Skeletal muscle cell (primary cell): ENCODE measurements at places on chromosomes 7 and 10.

- no peak for DNase-seq
These were observed 146.6 kb downstream of the REEP3 start for GRCh38 chr10:63667596-63668480.

DNA sequence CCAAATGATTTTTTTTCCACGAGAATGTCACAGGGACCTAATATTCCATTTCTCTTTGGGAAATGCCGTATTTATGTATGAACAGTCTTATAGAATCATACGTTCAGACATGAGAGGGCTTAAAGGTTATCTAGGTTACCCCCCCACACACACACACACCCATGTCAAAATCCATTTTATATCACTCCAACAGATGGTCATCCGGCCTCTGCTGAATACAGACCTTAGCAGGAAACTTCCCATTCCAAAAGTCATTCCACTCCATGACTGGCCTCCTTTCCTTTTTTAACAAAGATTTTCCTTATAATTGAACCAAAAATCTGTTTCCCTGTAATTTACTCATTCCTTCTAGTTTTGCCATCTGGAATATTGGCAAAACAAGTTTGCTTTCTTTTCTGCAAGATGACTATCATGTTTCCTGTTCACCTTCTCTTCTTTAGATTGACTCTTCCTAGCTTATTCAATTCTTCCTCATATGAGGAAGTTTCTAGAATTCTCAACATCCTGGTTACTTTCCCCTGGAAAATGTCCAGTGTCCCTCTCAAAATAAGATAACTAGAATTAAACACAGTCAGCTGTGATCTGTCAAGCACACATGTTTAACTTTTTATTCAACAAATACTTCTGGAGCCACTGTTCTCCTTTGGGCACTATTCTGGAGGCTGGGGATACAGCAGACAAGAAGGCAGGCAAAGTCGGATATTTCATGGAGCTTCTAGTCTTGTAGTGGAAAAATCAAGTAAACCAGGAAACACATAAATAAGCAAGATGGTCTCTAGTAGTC lies 276.5 kb upstream of the LRGUK start:
- no peak for DNase-seq

DNA sequence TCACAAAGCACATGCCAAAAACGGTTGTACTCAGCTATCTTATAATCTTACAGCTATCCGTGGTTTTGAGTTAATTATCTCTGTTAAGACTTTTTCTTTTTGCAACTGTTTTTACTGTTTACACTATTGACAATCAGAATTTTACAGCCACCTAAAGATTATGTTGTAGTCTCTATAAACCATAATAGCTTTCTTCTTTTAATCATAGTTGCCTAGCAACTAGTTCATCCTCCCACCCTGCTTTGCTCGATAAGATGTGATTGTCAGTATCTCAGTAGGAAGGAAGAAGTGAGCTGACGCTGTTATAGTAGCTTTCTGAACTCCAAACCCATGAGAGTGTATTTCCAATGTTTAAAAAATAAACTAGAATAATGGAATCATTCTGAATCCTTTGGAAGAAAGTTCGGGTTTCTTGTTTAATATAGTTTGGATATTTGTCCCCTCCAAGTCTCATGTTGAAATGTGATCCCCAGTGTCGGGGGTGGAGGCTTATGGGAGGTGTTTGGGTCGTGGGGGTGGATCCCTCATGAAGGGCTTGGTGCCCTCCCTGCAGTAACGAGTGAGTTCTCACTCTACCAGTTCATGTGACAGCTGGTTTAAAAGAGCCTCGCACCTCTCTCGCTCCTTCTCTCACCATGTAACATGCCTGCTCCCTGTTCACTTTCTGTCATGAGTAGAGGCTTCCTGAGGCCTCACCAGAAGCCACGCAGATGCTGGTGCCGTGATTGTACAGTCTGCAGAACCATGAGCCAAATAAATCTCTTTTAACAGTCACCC lies 68.1 kb downstream of the SVOPL start:
- no peak for DNase-seq

GRCh38 chr10:131860311-131860710 lies 40.5 kb upstream of the PPP2R2D start:
- DNase-seq, result no peak

DNA sequence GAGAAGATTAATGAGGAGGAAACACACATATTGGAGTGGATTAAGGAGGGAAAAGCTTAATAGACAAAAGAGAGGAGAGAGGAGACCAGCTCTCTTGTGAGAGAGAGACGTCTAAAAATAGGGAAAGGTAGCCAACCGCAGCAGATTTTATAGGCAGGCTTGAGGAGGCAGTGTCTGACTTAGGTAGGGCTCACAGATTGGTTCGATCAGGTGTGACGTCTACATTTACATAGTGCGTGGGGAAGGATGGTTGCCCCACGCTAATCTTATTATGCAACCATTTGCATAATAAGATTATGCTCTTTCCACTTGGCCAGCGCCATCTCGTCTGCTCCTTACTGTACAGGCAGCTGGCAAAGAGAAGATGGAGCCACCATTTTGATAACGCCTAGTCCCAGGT lies 122.0 kb downstream of the MARCHF5 start:
- no peak for DNase-seq

GRCh38 chr7:41855798-41856197 lies 152.9 kb upstream of the INHBA start:
- no peak for DNase-seq

- no peak for DNase-seq
These were observed 24.9 kb downstream of the PIK3AP1 start for GRCh38 chr10:96695366-96695765.

DNA sequence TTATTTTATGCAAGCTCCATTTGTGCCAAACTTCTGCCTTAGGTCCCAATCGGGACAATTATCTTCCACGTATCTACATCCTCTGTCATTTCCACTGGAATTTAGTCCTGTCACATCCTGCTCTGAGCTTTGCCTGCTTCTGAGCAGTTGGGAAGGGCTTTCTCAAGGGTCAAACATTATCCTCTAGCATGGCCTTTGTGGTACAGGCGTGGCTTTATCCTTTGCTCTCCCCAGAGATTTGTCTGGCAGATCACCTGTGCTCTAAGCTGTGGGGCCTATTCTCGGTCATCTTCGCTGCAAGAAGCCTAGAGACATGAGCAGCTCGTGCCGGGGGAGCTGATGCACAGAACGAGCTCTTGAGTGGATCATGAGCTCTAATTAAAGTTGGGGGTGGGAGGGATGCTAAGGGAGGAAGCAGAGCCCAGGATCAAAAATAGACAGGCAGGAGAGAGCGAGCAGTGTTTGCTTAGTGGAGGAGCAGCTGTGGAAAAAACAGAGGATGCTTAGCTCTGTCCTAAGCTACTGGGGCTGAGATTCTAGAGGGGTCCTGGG lies 19.8 kb upstream of the TMEM273 start:
- DNase-seq, result no peak

DNA sequence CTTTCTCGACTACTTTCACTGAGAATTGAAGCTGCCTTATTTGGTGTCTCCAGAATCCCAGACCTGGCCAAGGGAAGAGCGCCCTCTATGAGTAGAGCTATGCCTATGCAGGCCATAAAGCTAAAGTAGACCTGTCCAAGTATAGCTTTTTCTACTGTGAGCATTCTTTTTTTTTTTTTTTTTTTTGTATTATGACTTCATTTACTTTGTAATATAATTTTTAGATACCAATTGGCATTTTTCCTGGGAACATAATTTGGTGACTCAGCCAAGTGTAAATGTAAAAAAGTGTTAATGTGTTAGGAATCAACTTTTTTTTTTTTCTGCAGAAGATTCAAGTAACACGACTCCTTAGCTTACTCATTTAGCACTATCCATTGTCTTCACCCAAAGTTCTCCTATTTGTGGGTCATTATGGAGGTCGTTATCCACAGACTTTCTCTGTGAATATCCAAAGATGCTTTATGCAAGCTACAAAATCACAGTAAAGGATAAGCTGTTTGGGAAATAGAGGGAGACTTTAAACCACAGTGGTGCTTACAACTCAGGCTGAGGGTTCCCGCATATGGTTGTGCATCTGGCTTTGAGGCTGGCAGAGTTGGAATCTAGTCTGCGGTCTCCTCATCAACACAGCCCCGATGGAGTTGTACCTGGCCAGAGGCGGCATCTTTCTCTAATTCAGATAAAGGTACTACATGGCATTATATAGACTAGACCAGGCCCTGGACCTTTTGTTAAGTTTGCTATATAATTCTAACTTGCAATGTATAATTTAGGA lies 1040.2 kb upstream of the SORCS1 start:
- peak; percentile 41 for DNase-seq
